CD4-positive, alpha-beta T cell treated with Interleukin-1 beta for 1 hour (primary cell): ENCODE measurements at places on chromosomes 5 and 9.
A peak's percentile ranks its signal among the peaks of the same experiment; 100 is the strongest.

DNA sequence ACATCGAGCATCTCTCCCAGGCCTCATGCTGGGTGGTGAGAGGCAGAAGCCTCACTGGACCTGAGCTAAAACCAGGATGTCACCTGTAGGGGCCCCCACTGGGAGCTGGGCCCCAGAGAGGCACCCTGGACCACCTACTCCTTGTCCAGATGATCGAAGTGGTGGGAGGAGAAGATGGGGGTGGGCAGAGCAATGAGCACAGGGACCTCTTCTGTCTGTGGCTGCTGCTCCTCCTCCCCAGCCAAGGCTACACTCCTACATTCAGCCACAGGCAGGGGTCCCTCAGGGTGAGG lies 227.5 kb downstream of the CACNA1B start:
- no peak for DNase-seq

- DNase-seq, result no peak
Observed at GRCh38 chr5:75611311-75612225, at the start of gene ANKDD1B. Gene ANKDD1B, plus strand, starts transcription at chr5:75611453. Its CDS starts 182 bp downstream, at chr5:75611635.

- DNase-seq, result no peak
Observed at GRCh38 chr5:73865315-73865714, 239.3 kb downstream of the ARHGEF28 start.

DNA sequence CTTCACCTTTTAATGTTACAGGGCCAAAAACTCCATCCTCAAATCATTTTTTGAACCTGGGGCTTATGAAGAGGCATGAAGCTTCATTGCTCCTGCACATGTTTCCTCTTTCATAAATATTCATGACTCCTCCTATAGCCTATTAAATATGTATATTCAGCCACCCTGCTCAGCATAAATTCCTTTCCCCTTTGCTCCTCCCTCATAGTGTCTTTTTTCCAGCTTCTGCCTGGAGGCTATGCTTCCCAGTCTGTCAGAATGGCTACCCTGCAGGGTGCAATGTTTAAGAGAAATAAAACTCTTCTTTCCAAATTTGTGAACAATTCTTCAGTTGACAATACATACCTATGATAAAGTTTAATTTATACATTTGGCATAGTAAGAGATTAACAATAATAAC lies 1082.9 kb upstream of the CDH18 start:
- DNase-seq, result no peak

DNA sequence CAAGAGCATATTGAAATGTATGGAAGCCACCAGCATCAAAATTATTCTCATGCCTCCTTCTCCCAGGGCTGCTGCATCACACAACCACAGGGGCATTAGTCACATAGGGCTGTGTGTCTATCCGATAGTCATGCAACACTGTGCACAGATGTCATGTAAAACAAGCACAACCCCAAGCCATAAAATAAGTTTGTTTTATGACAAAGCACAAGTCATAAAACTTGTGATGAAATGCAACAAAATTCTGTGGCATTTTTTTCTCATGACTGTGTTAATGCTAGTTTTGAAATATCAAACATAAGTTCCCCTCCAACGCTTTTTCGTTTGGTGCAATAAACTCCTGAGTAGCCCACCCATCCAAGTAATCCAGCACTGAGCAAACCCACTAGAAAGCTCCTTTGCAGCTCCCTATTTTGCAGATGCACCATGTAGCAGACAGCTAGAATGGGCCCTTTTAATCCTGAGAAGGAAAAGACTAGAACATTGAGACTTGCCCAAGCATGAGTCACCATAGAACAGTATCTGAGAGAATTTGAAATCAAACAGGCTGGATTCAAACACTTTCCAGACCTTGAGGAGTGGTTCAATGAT lies 93.3 kb upstream of the ZNF366 start:
- peak; percentile 12 for DNase-seq
